Activated naive CD4-positive, alpha-beta T cell treated with anti-CD3 and anti-CD28 coated beads, Interleukin-2, amount 50 U/mL, for 16 hours (primary cell): ENCODE measurements at places on chromosomes 1 and 21.

GRCh38 chr1:22037520-22037919, 15.0 kb upstream of the CDC42 start:
- no peak for DNase-seq

GRCh38 chr1:227560393-227561173, 2.8 kb upstream of the ZNF678 start:
- no peak for DNase-seq

- DNase-seq: no peak
These were observed 1.2 kb downstream of the SZRD1 start for GRCh38 chr1:16367968-16368890.

- DNase-seq: no peak
These were observed 115.9 kb downstream of the NTMT2 start for GRCh38 chr1:170261669-170262068.
